ENCODE measurements at places on chromosomes 2 and 18. TPM values are rescaled to one million over a fixed set of nuclear protein-coding genes. Genes with fewer than 3 reads are reported as not detected.

TCF4 gene
- total RNA-seq: 1.9 TPM

KIAA2012 gene
- total RNA-seq: not detected

CNTNAP5 gene
- total RNA-seq: not detected

- no peaks in the 10 kb centered on the region for H3K27me3 ChIP-seq
- H3K4me1 ChIP-seq: no peaks in the 10 kb centered on the region
- H3K27ac ChIP-seq: no peak overlapping the region
- no peak overlapping the region for H3K4me3 ChIP-seq
- DNase-seq: no peak
These were observed 12.6 kb downstream of the LGALSL start for GRCh38 chr2:64466478-64467085.

GRCh38 chr2:225073198-225073597 lies 30.9 kb upstream of the DOCK10 start:
- DNase-seq: no peak
- H3K27ac ChIP-seq: no peak overlapping the region
- H3K4me3 ChIP-seq: no peak overlapping the region
- peaks cover 5% of the 10 kb centered on the region for H3K4me1 ChIP-seq
- no peaks in the 10 kb centered on the region for H3K27me3 ChIP-seq
- peaks cover 4% of the 10 kb centered on the region for H3K36me3 ChIP-seq
